ENCODE measurements at places on chromosomes 4 and X.

GRCh38 chrX:109890910-109891502, 111.9 kb upstream of the TMEM164 start:
- peak; percentile 34 for DNase-seq

DNA sequence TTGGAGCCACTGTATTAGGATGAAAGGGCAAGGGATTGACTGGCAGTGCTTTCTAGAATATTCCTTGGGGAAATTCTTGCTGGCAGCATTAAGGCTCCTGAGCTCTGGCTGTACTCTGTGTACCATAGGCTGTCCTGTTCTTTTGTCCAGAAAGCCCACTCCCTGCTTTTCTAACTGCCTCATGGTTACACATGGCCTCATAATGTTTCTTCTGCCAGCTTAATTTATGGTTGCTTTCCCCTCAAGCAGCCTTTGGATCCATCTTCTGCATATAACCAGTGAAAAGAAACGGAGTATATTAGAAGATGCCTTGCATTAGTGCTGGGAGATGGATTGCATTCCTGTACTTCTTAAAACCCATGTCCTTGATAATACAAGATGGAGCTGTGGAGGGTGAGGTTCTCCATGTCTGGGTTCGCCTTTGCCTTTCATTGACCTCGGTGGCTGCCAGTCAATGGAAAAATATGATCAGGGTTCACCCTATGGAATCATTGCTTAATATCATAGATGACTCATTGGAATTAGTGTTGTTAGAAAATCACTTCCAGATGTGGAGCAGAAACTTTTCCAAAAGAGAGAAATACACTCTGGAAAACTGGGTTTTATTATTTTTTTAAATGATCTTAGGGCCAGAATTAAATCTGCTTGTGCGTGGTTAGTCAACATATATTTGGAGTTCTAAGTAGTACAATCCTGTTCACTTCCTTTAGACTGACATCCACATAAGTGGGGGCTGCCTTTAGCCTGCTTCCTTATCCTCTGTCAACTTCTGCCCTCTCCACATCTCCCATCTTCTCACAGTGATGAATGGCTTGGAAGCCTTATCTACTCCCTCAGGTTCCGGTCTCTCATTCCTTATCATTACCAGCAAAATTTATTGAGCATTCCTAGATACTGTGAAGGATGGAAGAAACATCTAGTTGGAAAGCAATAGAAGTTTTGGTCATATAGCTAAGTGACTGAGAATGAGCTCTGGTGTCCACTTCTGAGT, 24.9 kb downstream of the DOCK11 start:
- DNase-seq, result no peak

DNA sequence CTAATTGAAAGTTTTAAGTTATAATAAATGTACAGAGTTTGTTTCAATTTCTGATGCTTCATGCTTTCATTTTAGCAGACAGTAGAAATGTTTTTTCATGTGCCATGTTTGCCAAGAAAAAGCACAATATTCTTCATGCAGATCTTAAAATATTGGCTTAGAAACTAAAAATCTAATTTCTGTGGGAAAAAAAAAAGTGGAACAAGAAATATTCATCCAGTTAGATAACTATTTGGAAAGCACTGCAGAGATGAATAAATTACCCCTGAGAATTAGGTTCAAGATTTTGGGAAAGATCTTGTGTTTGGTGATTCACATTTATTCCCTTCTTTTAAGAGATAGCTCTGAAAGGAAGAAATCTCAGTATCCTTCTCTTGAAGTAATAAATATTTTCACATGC, 912.5 kb downstream of the C4orf33 start:
- DNase-seq, result no peak

DNA sequence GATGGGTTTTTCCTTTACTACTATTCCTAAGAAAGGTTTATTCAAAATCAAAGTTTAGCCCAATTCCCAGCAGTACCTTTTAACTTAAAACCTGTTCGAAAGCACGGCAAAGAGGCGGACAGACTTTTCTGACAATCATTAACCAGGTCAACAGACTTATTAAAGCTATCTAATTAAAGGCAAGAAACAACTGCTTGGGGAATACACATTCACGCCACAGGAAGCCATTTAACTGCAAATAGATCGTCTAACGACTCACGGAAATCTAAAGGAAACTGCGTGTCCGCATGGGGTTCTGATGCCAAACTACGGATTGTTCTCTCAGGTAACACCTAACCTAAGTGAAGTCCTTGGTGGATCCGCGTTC, 663 bp upstream of the USP53 start:
- DNase-seq, result no peak

GRCh38 chr4:41380511-41381157, 123.9 kb downstream of the UCHL1 start:
- no peak for DNase-seq

DNA sequence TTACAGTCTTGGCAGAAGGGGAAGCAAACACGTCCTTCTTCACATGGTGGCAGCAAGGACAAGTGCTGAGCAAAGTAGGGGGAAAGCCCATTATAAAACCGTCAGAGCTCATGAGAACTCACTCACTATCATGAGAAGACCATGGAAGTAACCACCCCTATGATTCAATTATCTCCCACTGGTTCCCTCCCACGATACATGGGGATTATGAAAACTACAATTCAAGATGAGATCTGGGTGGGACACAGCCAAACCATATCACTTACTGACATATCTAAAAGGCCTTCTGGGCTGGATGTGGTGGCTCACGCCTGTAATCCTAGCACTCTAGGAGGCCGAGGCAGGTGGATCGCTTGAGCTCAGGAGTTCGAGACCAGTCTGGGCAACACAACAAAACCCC, 117.1 kb upstream of the USP9X start:
- no peak for DNase-seq

DNA sequence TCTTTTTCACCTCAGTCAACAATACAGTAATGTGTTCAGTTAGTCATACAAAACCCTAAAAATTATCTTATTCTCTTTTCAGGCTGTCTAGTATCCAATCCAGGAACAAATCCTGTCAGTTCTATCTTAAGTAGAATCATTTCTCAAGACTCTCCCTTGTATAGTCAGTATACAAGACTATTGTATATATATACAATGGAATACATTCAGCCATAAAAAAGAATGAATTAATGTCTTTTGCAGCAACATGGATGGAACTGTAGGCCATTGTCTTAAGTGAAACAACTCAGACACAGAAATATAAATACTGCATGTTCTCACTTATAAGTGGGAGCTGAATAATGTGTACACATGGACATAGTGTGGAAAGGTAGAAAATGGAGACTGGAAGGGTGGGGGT, 501.2 kb upstream of the ATOH1 start:
- DNase-seq, result no peak

GRCh38 chr4:176883108-176883550, 90.4 kb upstream of the VEGFC start:
- no peak for DNase-seq

DNA sequence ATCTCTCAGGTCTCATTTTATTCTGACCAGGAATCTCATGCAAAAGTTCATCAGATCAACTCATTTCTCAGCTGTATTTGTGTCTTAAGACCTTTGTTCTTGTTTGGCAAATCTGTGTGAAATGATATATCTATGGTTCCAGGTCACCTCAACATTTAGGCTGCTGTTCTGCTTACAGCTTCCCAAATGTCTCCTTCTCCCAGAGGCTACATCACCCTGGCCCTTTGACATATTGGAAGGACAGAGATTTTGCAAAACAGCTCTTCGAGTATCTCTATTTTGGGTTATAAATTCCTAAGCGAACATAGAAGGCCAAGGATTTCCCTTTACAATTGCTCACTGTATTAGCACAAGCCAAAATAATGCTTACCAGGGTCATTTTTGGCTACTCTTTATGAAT, 57.5 kb upstream of the GIMD1 start:
- no peak for DNase-seq

GRCh38 chrX:130625386-130625785, 223.6 kb downstream of the RBMX2 start:
- DNase-seq, result no peak

DNA sequence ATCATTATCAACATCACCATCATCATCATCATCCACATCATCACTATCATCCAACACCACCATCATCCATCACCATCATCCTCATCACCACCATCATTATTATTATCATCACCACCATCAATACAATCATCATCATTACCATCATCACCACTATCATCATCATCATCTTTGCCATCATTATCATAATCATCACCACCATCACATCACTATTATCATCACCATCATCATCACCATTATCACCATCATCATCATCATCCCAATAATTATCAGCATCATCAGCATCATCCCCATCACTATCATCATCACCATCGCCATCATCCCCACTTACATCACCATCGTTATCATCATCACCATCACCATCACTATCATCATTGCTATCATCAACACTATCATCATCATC, 1021.9 kb upstream of the PRKX start:
- no peak for DNase-seq

- no peak for DNase-seq
Observed at GRCh38 chr4:165944900-165945299, 71.9 kb downstream of the TLL1 start.

DNA sequence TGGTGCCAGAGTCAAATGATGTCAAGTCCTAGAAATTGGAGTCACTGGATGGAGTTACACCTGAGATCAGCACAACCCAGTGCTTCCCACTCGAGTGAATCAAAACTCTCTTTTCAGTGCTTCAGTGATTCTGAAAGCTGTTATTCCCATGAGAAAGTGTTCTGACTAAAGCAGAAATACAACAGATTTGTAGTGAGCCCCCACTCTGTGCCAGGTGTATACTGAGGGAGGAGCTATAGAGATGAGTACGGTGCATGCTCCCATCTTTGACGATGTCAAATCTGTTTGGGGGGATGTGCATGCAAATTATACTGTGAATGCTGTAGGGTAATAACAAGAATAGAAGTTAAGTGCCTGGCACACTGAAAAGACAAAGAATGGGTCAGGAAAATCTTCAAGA, 330.2 kb downstream of the HS3ST1 start:
- DNase-seq, result no peak

DNA sequence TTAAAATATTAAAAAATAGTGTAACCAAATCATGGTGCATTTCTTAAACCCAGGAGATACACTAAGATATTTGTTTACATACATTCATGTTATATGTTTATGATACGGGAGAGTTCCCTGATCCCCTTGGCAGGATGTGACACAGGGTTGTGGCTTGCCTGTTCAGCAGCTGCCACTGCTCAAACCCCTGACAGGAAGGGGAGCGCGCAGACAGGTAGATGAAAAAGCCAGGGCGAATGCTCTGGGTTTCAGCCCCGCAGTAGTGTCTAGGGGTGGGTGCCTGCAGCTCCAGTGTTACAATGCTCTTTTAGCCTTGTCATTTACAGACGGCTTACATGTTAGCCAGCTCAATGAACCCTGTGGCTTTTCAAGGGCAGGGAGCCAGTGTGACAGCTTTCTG, 1343.8 kb upstream of the IGFBP7 start:
- no peak for DNase-seq

DNA sequence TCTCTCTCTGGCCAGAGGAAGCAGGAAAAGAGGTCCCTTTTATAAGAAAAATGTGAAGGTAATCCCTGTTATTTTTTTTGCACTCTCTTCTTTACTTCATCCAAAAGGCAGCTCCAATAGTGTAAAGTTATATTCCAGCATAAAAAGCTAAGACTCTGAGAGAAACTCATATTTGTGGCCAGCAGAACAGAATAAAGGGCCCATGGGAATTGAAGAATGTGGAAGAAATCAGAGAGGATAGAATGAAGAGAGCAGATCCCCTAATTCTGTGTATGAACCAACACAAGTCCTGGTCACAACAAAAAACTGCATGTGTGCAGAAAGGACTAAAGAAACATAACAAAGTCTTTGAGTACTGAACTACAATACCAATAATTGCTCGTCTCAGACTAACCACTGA, 22.3 kb downstream of the RPS6KA6 start:
- DNase-seq, result no peak

GRCh38 chr4:8152090-8152864, 6.3 kb downstream of the ABLIM2 start:
- DNase-seq, result no peak

- DNase-seq, result no peak
Observed at GRCh38 chr4:69787879-69788278, 27.5 kb upstream of the SULT1B1 start.

DNA sequence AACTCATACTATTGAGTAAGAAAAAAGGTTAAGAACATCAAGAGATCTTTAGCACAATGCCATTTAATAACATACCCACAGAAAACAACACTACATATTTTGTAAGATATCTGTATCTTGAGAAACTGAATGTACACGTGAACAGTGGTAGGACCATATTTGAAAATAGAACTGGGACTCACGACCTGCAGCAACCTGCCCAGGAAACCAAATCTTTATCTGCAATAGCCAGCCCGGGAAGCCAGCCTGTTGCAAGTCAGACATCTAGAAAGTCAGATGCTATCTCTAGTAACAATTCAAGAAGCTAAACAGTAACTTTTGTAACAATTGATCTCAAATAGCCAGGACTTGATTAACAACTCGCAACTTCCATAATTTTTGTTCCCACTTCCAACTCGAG, 52.6 kb upstream of the SOD3 start:
- DNase-seq, result no peak

GRCh38 chr4:140242357-140243277, 88.6 kb upstream of the MAML3 start:
- no peak for DNase-seq

- no peak for DNase-seq
Observed at GRCh38 chr4:17667253-17667652, 52.8 kb downstream of the MED28 start.

GRCh38 chrX:74492720-74493201, 71.5 kb downstream of the SLC16A2 start:
- DNase-seq, result no peak

GRCh38 chrX:72113461-72113860, 18.3 kb downstream of the RTL5 start:
- DNase-seq, result no peak

DNA sequence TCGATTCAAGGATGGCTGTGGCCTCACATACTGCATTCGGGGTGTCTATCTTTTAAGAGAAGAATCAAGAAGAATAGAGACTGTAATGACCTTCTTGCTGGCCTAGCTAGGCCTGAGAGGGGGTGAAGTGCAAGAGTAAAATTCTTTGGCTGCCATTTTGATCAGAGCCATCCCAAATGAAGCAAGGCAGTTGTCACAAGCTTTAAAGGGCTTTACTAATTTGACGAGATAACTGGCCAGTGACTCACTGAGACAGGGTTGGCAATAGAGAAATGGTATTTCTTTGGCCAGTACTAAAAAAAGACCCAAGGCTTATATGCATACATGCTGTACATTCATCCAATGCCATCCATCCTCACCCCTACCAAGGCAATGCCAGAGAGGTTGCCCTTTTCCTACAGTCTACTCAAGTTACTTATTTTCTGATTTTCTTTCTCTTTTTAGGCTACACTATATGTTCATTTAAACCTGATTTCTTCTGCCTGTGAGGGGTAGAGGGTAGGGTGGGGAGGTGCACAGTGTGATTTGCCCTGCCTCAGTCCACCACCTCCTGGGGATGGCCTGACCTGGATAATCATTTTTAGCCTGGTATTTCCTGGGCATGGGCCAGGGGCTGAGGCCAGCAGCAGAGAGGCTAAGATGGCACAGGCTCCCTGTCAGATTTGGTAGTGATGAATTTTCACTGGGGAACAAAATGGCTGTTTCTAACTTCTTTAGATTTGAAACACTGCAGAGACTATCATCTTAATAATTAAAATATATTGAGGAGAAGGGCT, 32.2 kb downstream of the ATG4A start:
- no peak for DNase-seq

Measured in T-helper 9 cell (primary cell).